ENCODE measurements at places on chromosomes 13 and 19.

GRCh38 chr19:52270266-52270885 lies 989 bp downstream of the ZNF766 start:
- no peak for DNase-seq

GRCh38 chr19:1510442-1510806 lies 2.4 kb downstream of the ADAMTSL5 start:
- DNase-seq: no peak

GRCh38 chr13:36919171-36919832 lies 736 bp downstream of the SMAD9 start:
- DNase-seq: peak; percentile 69

GRCh38 chr13:33101835-33102234 lies 85.6 kb downstream of the KL start:
- DNase-seq: no peak

GRCh38 chr19:3455960-3456601 lies 24.2 kb downstream of the SMIM24 start:
- no peak for DNase-seq

GRCh38 chr13:38210928-38211596 lies 138.6 kb upstream of the UFM1 start:
- DNase-seq: no peak

DNA sequence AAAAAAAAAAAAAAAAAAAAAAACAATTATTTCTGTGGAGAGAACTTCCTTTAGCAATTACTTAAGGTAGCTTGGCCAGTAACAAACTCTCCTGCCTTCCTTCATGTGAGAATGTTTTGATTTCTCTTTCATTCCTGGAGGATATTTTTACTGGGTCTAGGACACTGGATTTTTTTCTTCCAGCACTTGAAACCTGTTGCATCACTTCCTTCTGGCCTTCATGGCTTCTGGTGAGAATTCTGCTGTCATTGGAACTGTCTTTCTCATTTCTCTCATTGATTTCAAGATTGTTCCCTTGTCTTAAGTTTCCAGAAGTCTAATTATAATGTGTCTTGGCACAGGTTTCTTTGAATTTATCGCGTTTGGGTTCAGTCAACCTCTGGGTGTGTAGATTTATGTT lies 19.3 kb upstream of the RAB20 start:
- no peak for DNase-seq

DNA sequence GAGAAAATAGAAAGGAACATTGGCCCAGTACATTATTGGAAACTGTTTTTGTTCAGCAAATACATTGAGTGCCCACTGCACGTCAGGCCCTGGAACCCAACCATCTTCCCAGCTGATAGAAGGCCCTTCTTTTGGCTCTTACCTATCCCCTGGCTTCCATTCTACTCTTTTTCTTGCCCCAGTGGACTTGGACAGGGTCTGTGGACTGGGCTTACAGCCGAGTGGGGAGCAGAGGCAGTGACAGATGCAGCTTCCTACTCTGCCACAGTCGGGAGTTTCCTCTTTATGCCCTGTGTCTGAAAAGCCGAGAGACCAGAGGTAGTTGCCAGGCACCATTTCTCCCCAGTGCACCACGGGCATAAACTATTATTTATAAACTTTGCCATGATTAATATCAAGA lies 70.4 kb downstream of the ARHGAP35 start:
- no peak for DNase-seq

GRCh38 chr13:49936075-49936967 lies at the start of gene SPRYD7:
TSS of gene SPRYD7 (minus strand) at chr13:49936340. CDS start at chr13:49936235, 105 bp downstream.
- peak; percentile 93 for DNase-seq

GRCh38 chr13:27928805-27929753 lies 9.3 kb downstream of the PDX1 start:
- DNase-seq: no peak

- peak; percentile 83 for DNase-seq
These were observed 11.0 kb upstream of the SERPINE3 start for GRCh38 chr13:51328488-51328887.

- no peak for DNase-seq
These were observed 1527.5 kb upstream of the SLC10A2 start for GRCh38 chr13:104593693-104594092.

GRCh38 chr13:30847650-30848307 lies 58.3 kb upstream of the MEDAG start:
- no peak for DNase-seq

DNA sequence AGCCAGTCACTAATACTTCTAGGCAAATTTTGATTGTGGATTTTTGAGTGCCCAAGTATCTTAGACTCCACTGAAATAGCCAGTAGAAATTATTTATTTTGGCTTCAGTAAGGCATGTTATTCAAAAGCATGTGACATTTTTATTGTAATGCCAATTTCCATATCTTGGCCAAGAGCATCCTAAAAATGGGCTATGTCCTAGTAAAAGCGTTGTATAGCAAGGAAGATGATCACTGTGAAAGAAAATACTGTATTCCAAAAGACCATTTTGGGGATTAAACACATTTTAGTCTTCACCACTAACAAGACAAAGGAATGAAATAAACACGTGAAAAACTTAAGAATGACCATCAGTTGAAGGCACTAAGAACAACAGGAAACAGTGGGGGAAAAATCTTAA lies 149.1 kb downstream of the NUFIP1 start:
- DNase-seq: no peak

DNA sequence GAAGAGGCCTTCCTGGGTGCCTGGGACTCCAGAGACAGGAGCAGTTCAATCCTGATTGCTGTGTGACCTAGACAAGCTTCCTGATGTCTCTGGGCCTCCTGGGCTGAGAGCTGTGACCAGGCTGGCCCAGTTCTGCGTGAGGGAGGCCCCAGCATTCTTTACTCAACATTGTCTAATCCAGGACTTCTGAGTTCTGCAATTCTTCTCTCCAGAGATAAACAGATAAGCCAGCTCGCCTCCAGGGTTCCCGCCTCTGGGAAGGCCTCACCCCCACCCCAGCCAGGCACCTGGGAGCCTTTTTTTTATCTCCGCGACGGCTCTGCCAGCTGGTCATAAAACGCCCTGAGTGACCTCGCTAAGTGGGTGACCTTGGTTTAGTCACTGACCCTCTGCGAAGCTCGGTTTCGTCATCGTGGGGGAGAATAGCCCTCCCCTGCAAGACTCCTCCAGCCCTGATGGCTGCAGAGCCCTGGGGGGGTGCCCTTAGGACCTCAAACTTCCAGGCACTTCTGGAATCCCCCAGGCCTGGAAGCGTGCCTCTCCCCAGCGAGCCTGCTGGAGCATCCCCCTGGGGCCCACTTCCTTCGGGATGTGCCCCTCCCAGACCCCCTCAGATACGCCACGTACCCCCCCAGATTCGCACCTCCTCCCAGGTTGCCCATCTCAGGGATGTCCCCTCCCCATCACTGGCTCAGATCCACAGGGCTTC lies 1.9 kb downstream of the SULT2B1 start:
- peak; percentile 90 for DNase-seq

- DNase-seq: no peak
These were observed 475 bp upstream of the ZC3H4 start for GRCh38 chr19:47113850-47114651.

GRCh38 chr19:48250290-48251025 lies 5.3 kb downstream of the CARD8 start:
- DNase-seq: no peak

- no peak for DNase-seq
These were observed 4.7 kb downstream of the AKAP8 start for GRCh38 chr19:15374796-15375440.

DNA sequence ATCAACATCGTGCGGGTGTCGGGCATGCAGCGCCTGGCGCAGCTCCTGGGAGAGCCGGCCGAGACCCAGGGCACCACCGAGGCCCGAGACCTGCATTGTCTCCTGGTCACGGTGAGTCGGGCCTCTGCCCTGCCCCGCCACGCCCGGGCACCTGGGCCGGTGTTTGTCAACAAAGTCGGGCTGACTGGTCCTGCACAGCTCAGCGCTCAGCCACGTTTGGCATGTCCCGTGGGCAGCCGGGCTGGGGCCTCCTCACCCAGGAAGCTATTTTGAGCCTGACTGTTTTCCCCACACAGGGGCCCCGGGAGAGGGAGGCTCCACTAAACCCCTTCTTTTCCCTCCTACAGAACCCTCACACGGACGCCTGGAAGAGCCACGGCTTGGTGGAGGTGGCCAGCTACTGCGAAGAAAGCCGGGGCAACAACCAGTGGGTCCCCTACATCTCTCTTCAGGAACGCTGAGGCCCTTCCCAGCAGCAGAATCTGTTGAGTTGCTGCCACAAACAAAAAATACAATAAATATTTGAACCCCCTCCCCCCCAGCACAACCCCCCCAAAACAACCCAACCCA lies 1.3 kb downstream of the GADD45B start:
- DNase-seq: no peak
